ENCODE measurements at places on chromosomes 6 and 20.
A peak's percentile ranks its signal among the peaks of the same experiment; 100 is the strongest.

DNA sequence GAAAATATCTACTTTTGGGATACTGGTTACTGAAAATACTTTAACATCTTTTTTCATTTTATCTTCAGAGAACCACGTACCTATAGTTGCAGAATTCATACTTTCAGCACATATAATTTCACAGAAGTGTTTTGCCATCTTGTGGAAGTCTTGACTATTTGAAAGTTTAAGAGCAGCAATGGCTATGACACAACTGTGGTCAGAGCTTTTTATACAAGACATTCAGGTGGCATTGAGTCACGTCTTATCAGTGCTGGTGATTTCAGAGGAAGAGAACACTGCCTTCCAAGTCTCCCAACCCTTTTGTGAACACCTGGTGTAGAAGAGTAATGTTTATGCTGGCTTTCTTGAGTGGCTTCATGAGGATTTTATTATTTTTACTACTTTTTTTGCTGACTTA, 171.6 kb downstream of the ARID1B start:
- peaks cover 5% of the 10 kb centered on the region for H3K36me3 ChIP-seq
- H3K27me3 ChIP-seq = no peaks in the 10 kb centered on the region
- no peak for DNase-seq
- no peak overlapping the region for H3K4me3 ChIP-seq
- peak overlapping the region; percentile 84 for H3K27ac ChIP-seq
- peaks cover 8% of the 10 kb centered on the region for H3K4me1 ChIP-seq

GRCh38 chr6:145784683-145785082, 29.9 kb downstream of the FBXO30 start:
- H3K27ac ChIP-seq = no peak overlapping the region
- H3K36me3 ChIP-seq = no peaks in the 10 kb centered on the region
- H3K4me3 ChIP-seq = no peak overlapping the region

DNA sequence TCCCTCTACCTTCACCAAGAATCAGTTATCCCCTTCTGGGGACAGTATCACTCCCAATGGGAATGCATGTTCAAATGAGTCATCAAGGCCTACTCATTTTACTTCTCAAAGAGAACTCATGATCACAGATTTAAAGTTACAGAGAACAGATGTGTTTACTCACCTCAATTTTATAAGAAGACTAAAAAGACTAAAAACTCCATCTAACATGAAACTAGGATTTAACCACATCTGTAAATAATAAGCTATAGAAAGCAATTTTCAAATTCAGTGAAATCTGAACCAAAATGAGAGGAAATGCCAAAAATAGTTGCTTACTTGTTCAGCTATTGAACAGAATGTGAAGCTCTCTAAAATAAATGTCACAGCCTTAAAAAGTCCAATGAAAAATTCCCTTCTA, 300.1 kb upstream of the KCNQ5 start:
- no peak for DNase-seq
- no peak overlapping the region for H3K27ac ChIP-seq
- no peak overlapping the region for H3K4me3 ChIP-seq
- no peaks in the 10 kb centered on the region for H3K36me3 ChIP-seq
- H3K4me1 ChIP-seq = no peaks in the 10 kb centered on the region

DNA sequence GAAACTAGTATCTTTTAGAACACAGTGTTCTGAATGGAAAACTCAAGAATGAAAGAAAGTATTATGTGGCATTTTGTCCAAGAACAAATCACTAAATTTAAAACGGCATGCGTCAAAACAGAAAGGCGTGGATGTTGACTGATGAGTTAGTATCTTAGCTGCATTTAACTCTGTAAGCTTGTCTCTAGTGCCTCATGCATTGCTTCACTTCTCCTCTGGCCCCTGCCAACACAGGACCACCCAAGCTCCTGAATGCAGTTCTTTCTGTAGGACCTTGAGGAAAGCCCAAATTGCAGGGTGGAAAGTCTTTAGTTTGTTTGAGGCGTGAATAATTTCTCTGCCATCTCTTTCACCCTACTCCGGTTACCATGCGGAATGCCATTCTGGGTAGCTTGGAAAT, 632.2 kb downstream of the COL12A1 start:
- no peak overlapping the region for H3K4me3 ChIP-seq
- no peak for DNase-seq
- peaks cover 18% of the 10 kb centered on the region for H3K4me1 ChIP-seq
- H3K27me3 ChIP-seq = no peaks in the 10 kb centered on the region
- no peaks in the 10 kb centered on the region for H3K36me3 ChIP-seq

DNA sequence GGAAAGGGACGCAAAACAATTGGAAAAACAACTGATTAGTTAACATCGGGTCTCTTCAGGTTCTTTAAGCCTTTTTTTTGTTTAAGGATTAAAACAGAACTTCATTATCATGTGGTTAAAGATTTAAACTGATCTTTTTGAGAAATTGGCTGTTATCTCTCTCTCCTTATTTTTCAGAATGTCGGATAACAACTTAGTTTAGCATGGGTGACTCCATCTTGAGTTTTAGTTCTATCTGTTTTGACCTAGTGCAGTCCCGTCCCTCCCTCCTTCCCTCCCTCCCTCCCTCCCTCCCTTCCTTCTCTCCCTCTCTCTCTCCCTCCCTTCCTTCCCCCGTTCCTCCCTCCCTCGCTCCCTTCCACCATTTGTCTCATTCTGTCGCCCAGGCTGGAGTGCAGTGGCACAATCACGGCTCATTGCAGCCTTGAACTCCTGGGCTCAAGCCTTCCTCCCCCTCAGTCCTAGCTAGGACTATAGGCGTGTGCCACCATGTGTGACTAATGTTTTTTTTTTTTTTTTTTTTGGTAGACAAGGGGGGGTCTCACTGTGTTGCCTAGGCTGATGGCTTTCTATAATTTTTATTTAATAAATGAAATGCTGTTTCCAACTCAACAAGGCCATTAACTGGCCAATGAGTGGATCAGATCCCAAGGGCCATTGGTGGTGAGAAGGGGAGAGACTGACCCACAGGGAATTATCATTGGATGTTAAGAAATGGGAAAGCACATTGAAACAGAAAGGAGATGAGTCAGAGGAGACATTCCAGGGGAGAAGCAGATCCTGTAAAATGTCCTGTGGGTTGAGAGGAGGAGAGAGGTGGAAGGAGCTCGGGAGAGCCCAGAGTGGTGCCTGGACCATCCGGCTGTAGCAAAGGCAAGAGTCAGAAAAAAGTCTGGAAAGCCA, 13.6 kb downstream of the BAK1 start:
- no peak overlapping the region for H3K27ac ChIP-seq
- H3K4me3 ChIP-seq = no peak overlapping the region
- H3K27me3 ChIP-seq = peaks cover 16% of the 10 kb centered on the region
- peaks cover 11% of the 10 kb centered on the region for H3K36me3 ChIP-seq
- DNase-seq = no peak

GRCh38 chr6:76465410-76465809, 392.9 kb upstream of the IMPG1 start:
- no peak overlapping the region for H3K27ac ChIP-seq
- H3K27me3 ChIP-seq = no peaks in the 10 kb centered on the region
- no peaks in the 10 kb centered on the region for H3K4me1 ChIP-seq

All from Calu3 (cell line).